ENCODE measurements at places on chromosomes 11 and 22. TPM values are rescaled to one million over a fixed set of nuclear protein-coding genes. Genes with fewer than 3 reads are reported as not detected.

The SULT4A1 gene
- not detected for total RNA-seq

The DDX25 gene
- total RNA-seq, result not detected

The SCGB1A1 gene
- total RNA-seq, result not detected

The C11orf42 gene
- total RNA-seq, result not detected

The XKR3 gene
- not detected for total RNA-seq

The SPDYC gene
- total RNA-seq, result not detected

The AIFM3 gene
- not detected for total RNA-seq

GRCh38 chr22:41092847-41093411, 537 bp downstream of the EP300 start:
- no peak for DNase-seq

DNA sequence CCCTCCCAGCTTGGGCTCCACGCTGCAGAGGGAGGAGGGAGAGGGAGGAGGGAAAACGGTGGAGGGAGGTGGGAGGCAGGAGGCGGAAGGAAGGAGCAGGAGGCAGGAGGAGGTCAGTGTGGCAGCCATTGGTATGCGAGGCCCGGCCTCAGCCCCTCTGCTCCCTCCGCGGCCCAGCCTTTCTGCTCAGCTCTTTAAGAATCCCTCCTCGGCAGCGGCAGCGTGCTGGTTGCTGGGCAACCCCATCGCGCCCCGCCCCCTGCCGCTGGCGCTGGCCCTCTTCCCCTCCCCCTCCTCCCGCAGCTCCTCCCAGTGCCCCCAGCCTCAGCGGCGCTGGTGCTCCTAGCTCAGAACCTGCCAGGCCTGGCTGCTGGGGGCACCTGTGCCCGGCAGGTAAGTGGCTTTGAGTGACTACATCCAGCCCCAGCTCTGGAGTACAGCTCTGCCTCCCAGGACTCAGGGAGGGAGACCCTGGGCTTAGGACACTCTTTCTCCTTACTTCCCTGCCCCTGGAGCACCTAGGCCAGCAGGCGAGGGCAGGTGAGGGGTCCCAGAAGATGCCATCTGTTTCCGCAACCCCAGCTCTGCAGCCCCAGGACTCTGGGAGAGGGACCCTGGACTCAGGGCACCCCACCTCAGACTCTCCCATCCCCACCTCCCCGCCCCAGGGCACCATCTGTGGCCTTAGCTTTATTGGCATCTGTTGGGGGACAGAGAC, 7.2 kb upstream of the FLRT1 start:
- DNase-seq, result no peak

DNA sequence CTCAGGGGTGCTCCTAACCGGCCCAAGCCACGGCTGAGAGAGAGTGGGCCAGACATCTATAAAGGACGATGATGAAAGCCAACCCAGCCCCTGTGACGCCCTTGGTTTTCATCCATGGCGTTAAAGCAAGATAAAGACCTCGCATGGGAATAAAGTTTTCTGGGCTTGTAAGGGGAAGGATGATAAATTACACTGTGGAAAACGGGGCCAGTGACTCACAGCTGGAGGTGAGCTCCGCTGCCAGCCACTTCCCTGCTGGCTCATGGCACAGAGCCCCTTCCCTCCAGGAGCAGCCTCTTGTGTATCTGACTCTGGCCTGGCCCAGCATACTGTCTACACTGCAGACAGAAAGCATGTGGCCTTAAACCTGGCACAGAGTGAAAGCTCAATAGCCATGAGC, 503.2 kb upstream of the B3GAT1 start:
- DNase-seq, result peak; percentile 23

DNA sequence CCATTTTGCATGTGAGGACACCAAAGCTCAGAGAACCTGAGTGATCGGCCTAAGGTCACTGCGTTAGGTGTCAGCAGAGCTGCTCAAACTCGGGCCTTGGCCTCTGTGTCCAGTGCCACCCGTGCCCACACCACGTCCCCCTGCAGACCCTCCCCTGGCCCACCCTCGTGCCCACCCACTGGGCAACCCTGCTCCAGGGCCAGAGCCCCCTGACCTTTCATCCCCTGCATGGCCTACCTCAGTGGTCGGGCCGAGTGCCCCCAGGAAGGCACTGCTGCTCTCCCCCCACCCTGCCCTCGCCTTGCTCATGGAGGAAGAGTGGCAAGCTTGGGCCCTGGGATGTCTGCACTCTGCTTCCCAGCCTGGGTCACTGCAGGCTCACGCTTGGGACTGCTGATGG, 17.7 kb downstream of the B3GAT1 start:
- DNase-seq, result no peak

- DNase-seq, result no peak
These were observed 97.6 kb upstream of the HSD17B12 start for GRCh38 chr11:43582863-43583462.

DNA sequence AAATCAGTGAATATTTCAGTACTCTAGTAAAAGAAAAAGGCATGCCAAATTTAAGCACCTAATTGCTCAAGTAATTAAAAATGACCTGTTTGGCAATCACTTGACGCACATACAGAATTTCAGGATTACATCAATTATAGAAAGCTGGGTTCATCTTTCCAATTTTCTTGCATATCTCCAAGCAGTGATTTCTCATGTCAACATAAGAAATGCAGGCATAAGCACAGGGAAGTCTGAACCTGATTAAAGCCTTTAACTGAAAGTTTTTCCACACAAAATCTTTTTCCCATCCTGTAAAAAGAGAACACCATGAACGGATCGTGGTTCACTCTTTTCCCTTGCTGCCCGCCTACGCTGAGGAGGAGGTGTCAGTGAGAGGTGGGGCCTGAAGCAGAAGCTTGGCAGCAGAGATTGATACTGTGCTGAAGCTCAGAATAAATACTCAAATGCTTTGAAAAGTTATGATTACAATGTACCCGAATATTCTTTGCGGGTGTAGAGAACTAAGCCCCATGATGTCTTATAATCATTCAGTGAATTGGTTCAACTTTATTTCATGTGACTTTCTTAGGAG, 704.1 kb upstream of the CCDC90B start:
- no peak for DNase-seq

GRCh38 chr11:119103793-119104192, 2.1 kb upstream of the DPAGT1 start:
- DNase-seq, result no peak

DNA sequence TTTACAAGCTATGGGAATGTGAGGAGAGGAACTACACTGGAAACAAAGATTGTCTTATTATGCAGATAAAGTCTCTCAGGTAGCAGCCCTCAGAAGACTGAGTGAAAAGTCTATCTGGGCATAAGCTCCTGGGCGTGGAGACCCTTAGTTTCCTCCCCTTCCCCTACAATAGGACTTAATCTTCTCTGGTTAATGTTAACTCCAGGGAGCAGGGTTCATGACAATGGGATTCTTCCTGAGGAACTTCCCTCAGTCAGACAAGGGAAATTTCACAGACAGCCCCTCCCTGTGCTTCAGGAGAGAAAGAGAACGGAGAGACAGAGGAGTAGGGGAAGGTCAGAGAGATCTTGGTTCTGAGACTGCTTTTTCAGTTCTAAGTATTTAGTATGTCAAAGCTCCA, 1428.6 kb downstream of the LRRC4C start:
- no peak for DNase-seq

GRCh38 chr11:100930185-100930778, 199.3 kb downstream of the PGR start:
- peak; percentile 68 for DNase-seq

DNA sequence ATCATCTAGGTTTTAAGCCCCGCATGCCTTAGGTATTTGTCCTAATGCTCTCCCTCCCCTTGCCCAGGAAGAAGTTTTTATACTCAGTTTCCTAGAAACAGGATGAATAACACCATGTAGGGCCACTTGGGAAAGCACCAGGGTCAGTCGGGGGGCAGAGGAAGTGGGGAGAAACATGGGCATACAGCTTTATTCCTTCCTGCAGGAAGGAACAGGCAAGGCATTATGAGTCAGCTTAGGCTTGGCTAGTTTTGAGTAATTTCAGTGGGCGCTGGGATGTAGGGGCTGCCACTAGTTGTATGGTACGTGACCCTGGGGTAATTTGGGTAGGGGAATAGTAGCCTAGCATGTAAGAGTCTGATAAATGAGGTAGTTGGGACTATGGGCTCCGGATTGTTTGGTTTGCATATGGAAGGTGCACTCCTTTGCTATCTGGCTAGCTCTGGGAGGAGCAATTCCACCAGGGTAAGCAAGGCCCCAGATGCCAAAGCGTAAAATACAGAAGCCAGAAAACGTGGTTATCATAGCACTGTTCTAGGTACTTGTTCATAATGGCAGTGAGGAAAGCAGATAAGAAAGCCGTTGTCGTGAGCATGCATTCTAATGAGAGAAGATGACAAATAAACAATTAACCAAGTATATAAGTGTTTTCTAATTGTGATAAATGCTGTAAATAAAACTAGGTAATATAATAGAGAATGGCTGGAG, 24.8 kb downstream of the ACER3 start:
- DNase-seq, result peak; percentile 53

DNA sequence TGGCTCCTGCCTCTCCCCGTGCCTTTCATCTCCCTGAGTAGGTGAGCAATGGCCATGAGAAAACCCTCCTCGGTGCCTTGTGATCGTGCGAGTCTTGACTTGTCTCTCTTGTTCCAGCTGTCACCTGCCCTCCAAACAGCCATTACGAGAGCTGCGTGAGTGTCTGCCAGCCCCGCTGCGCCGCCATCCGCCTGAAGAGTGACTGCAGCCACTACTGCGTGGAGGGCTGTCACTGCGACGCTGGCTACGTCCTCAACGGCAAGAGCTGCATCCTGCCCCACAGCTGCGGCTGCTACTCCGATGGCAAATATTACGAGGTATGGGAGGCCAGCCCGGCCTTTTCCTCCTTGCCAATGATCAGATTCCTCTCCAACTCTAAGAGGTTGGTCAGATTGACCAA, 51.7 kb downstream of the TECTA start:
- DNase-seq, result no peak

DNA sequence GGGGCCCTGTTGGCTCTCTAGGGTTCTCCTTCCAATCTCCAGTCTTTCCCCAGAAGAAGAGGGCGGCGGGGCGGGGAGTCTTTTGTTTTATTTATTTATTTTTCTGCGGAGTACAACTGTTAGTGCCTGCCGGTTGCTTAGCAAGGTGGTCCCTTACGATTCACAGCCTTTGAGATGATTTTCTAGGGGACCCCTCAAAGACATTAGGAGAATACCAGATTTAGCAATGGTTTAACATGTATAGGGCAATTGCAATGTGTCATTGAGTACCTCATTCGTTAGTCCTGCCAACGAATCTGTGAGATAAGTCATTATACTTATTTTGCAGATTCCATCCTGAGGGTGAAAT, 307 bp upstream of the MRPL16 start:
- DNase-seq, result no peak

DNA sequence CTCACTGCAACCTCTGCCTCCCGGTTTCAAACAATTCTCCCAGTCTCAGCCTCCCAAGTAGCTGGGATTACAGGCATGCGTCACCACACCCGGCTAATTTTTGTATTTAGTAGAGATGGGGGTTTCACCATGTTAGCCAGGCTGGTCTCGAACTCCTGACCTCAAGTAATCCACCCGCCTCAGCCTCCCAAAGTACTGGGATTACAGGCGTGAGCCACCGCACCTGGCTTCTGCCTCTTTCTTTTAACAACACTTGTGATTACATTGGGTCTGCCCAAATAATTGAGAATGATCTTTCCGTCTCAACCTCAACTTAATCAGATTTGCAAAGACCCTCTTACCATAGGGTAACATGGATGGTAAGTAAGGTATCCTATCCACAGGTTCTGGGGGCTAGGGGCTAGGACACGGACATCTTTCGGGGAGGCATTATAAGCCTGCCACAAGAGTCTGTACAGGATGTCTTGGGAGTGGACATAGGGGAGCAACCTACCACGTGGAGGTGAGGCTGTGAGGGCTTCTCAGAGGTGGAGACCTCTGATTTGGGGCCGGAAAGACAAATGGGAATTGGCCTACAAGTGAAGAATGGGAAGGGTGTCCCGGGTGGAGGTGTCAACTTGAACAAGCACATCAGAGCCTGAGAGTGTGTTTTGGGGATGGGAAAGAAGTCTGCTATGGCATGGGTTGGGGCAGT, 2.7 kb upstream of the CBX6 start:
- no peak for DNase-seq

GRCh38 chr11:117843666-117844484, 19.3 kb upstream of the FXYD2 start:
- DNase-seq, result peak; percentile 48

- no peak for DNase-seq
These were observed 18.9 kb upstream of the THY1 start for GRCh38 chr11:119441898-119442243.

DNA sequence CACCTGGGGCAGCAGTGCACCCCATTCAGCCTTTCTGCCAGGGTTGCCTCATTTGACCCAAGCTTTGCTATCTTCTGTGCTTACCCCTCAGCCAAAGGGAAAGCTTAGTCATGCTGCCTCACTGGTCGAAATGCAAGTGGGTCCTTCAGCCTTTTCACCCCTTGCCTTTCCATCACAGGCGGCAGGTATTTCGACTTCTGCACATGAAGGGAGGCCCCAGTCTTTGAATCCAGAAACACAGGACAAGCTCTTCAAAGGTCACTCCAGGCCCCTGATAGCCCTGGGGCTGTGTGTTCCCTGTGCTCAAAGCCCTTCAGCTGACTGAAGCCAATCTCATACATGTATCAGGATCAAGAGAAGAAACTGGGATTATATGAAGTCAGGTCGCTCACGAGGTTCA, 129.7 kb downstream of the SNX19 start:
- DNase-seq, result no peak

DNA sequence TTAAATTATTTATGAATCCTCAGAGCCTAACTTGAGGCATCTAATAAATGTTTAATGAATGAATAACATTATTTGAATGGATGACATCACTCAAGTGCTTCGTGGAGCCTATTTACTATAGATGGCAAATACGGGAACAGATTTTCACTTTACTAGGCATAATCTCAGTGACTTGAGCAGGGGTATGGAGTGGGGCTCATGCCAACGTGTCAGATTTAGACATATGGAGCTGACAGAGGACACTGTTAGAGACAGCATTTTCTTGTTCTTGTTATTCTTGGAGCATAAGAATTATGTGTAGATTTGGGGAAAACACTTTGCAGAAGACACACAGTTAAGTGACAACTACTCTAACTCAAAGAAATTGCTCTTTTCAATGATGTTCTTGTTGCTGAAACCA, 78.5 kb downstream of the RDX start:
- DNase-seq, result no peak

DNA sequence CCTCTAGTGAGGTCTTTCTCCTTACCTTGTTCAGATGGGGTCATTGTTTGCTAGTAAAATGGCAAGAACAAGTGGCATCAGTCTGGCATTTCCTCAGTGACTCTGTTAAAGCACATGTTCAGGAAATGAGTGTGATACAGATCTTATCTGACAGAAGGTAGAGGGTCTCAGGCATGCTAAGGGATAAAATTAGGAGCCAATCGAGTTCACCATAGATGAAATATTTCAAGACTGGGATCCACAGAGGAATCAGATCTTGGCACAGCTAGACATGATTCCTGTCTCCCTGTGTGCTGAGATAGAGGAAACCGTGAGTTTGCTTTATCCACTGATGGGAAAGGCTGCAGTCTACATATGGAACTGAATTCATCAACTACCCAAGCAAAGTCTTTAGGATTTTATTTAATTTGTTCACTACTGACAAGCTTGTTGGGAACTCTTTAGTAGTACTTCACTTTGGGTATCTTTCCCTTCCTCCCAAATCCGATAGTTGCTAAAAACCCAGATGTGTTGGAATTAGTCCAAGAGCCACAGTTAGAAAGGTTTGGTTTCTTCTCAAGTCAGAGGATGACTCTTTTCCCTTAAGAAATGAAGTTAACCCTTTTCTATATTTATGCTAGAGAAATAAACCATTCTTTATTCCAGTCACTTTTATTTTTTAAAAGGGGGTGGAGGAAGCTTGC, 18.4 kb downstream of the FAM118B start:
- DNase-seq, result no peak

GRCh38 chr11:18285841-18286240, 19.8 kb downstream of the SAA1 start:
- DNase-seq, result no peak

GRCh38 chr11:114401311-114401710, 845 bp downstream of the RBM7 start:
- DNase-seq, result no peak

All from H4 (cell line).